ENCODE measurements at places on chromosomes 12 and 14.

- DNase-seq = no peak
These were observed 80.5 kb downstream of the MED13L start for GRCh38 chr12:116196752-116197718.

- no peak for DNase-seq
These were observed 169.5 kb upstream of the RTL1 start for GRCh38 chr14:101072945-101073597.

DNA sequence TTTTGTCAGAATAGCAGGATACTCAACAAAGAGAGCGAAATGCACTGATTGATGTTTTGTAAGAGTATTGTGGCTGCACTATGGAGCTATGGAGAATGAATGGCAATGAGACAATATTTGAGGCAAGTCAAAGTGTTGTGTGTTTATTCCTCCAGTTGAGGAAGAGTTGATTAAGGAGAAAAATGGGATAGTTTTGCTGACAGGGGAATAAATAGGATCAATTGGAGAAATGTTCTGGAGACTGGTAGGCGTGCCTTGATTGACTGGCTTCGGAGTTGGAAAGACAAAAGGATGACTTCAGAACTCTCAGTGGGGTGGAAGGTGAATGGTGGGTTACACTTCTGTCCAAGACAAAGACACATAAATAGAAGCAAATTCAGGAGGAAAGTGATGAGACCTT lies 1254.9 kb upstream of the TMEM132C start:
- DNase-seq = no peak

DNA sequence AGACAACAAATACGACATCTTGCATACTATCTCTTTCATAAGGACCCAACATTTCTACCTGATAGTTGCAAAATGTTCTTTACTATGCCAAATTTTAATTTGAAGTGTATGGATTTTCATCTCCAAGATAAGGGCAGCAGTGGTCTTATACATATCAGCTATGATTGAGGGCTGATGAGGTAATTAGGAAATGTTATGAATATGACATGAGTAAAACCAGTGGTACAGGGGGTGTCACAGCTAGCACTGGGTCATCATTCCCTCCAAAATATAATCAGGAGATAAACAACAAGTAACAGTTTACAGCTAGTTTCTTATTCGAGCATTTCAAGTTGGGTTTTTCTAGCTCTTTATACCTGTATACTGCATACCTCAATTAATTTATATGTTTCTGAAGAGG lies 35.0 kb downstream of the ATP2B1 start:
- no peak for DNase-seq
